Testis (tissue), 5 donors: ENCODE measurements at places on chromosomes 12 and 14. TPM values are rescaled to one million over a fixed set of nuclear protein-coding genes. Genes with fewer than 3 reads are reported as not detected.

- no peak for DNase-seq
Observed at GRCh38 chr12:120455302-120455701, 9.1 kb downstream of the GATC start.

DNA sequence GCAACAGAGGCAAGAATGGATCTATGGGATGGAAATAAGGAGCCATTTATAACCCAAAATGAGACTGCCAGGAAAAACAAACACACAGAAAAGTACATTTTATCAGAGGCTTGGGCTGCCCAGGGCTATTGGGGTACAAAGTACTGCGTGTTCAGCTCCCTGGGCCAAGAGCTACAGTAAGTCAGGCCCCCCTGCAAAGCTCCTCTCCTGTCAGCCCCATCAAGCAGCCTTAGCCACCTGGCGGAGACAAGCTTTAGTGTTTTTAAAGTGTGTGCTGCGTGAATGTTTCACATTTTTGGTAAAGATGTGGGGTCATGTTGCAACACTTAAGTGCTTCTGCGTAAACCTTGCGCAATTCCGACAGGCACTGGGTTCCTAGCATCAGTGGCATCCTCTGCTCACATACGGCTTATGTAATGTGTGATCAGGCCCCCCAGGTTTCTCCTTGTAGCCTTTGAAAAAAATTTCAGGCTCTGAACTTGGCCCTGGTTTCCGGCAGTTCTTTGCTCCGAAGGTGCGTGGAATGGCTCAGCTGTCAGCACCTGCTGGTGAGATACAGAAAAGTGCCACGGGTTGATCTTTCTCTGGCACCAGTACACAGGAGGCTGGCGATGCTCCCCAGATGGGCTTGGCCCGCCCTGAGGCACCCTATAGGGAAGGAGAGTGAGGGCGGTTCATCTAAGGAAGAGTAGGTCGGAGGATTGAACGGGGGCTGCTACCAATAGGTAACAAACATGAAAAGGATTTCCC, 198.7 kb upstream of the EEA1 start:
- DNase-seq, result peak; percentile 83

DNA sequence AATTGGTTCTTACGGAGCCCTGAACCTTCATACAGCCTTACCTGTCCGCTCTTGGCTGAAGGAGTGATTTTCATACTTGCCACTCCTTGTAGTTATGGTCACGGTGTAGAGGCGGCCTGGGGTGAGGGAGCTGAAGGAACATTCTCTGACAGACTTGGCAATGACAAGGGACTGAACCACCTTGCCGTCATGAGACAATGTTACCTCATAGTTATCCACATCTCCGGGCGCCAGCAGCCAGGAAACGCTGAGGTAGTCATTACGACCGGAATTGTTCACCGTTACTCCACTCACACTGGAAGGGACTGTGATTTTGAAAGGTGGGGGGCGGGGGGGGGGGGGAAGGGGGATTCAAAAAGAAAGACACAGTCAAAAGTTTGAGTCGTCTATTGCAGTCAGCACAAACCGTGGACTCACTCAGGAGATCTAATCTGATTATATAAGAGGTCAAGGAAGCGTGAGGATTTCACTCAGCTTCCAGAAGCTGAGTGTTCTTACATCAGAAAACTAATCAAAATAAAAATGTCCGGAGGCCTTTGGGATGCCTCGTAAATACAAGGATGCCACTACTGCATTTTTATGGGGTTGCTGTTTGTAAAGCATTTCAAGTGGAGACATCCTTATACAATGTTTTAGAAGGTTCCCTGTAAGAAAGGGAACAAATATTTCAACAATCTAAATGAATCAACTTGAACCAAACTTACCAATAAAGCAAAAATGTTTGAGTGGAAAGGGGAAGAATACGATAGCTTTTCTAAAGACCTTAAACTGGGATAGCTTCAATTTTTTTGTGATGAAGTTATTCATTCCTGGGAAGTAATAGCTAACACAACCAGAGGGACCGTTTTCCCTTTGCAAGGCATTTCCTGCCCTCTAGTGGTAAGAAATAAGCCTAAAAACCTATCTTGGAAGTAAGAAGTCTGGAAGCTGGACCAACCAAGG, 60.6 kb downstream of the PTPRB start:
- DNase-seq, result peak; percentile 20

- no peak for DNase-seq
Observed at GRCh38 chr14:53536446-53536845, 383.3 kb upstream of the DDHD1 start.

DNA sequence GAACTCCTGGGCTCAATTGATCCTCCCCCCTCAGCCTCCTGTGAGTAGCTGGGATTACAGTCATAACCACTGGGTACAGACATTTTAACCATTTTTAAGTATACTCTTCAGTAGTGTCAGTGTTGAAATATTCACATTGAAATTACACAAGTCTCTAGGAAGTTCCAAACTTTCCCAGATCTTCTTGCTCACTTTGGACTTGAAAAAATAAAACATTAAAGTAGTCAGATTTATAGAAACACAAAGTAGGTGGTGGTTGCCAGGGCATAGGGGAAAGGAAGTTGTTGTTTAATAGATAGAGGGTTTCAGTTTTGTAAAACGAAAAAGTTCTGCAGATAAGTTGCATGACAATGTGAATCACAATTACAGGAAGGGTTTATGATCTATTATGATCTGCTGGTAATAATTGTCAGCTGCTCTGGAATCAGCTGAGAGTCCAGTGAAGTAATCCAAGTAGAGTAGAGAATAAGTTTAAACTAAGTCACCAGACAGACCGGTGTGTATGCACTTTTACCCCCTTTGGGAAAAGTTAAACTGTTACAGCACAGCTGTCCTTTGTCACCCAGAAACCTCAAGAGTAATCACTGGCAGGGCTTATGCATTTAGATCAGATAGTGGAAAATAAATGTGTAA, 27.4 kb downstream of the PCNX1 start:
- no peak for DNase-seq

DNA sequence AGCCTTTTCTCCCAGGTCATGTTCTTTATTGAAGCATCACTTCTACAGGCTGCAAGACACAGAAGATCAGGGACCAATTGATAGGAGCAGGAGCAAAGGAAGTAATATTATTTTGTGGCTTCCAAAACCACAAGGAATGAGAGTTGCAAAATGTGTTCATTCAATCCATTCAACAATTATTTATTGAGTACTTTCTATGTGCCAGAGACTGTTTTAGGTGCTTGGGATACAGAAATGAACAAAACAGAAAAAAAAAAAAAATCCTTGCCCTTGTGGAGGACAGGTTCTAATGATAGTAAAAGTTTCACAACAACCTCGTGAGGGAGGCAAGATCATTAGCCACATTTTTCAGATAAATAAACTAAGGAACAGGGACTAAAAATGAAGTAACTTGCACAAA, 20.1 kb upstream of the DACT1 start:
- DNase-seq, result no peak

GRCh38 chr12:103688376-103689063, 101.4 kb downstream of the STAB2 start:
- no peak for DNase-seq

DNA sequence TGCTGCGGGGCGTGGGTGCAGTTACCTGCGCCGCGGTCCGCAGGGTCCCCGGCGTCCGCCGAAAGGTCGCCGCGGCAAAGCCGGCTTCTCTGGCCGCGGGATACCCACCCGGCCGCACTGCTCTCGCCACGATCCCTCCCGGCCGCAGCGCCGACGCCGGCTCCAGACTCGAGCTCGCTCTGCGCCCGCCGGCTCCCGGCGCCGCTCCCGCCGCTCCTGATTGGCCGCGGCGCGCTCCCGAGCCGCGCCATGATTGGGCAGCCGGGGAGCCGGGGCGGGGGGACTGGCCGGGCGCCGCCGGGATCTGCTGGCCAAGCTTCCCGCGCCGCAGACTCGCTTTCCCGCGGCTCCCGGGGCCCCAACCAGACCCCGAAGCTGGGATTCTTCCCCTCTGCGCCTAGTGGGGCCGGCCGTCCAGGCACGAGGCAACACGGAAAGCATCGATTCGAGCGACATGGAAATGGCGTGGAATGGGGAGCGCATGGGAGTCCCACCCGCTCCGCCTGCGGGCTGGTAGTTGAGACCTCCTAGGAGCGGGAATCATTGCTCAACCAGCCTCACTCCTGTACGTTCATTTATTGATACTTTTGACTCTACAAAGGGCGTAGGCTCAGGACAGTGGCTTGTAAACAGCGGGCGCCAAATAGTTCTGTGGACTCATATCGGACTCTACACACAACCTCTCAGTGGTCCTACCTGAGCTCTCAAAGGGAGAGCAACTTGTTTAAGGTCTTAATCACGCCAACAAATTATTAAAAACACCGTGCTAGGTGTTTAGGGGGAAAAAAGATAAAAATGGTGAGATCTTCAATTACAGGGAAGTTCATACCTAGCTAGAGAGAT, 36.4 kb upstream of the STON2 start:
- DNase-seq, result peak; percentile 81

DNA sequence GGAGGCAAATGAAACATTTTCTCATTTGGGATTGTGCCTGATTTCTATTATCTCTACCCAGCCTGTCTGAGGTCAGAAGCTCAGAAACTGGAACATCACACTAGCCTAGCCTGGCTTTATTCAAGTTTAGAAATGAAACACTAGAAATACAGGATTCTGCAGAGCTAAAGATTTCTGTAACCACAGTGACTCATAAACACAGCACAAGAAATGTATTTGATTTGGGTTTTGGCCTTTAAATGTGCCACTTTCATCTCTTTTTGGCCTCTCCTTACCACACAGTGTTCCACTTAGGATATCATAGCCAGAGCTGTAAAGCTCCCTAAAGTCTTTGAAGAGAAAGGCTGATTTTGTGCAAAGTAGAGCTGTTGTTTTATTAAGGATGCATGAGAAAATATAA, 307.5 kb downstream of the EMP1 start:
- no peak for DNase-seq

- no peak for DNase-seq
Observed at GRCh38 chr12:118436986-118437385, 60.6 kb downstream of the SUDS3 start.

DNA sequence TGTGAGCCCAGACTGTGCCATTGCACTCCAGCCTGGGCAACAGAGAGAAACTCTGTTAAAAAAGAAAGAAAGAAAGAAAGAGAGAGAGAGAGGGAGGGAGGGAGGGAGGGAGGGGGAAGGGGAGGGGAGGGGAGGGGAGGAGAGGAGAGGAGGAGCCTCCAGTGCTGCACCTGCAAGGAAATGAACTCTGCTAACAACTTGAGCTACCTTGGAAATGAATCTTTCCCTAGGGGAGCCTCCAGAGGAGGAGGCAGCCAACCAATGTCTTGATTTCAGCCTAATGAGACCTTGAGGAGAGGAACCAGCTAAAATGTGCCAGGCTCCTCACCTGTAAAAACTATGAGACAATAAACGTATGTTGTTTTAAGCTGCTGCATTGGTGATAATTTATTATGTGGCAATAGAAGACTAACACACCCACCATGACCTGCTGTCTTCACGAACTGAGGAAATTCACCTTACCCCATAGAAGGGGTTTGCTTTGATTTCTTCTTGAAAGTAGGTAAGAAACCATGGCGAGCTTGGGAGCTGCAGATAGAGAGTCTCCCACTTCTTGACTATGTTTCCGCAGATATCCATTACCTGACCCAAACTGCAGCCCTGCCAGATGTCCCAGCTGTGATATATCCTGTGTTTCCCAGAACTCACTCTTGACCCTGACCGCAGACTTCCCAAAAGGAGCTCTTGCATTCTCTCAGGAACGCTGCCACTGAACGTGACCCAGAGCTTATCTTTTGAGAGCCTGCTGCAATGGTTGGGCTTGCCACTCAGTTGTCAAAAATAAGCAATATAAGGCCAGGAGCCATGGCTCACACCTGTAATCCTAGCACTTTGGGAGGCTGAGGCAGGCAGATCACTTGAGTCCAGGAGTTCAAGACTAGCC, 31.5 kb upstream of the TMPO start:
- DNase-seq, result no peak

DNA sequence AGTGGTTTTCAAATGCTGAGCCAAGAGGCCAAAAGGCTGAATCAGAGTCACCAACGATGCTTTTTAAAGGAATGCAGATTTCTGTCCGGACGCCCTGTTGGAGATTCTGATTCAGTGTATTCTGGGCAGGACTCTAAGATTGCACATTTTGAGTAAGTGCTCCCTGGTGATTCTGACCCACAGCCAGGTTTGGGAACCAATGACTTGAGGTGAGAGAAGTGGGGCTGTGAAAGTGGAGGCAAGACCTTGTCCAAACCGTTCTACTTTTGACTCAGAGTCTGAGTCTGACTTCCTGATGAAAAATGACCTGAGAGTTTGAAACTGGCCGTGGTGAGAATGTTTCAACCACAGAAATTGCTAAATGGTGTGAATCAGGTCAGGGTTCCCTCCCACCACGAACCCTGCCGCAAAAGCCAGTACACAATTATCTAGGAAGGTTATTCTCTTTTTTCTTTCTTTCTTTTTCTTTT, 90.2 kb downstream of the NTN4 start:
- no peak for DNase-seq

DNA sequence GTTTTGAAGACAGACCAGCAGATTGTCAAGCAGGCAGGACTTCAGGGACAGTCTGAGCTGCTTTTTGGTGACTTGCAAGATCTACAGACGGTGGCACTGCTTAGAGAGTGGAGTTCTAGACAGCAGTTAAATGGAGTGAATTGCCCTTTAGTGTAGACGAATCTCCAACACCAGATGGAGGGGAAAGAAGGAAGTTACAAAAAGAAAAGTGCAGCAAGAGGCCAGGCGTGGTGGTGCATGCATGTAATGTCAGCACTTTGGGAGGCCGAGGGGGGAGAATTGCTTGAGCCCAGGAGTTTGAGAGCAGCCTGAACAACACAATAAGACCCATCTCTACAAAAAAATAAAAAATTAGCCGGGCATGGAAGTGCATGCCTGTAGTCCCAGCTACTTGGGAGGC, 8.4 kb upstream of the HHIPL1 start:
- DNase-seq, result no peak

DNA sequence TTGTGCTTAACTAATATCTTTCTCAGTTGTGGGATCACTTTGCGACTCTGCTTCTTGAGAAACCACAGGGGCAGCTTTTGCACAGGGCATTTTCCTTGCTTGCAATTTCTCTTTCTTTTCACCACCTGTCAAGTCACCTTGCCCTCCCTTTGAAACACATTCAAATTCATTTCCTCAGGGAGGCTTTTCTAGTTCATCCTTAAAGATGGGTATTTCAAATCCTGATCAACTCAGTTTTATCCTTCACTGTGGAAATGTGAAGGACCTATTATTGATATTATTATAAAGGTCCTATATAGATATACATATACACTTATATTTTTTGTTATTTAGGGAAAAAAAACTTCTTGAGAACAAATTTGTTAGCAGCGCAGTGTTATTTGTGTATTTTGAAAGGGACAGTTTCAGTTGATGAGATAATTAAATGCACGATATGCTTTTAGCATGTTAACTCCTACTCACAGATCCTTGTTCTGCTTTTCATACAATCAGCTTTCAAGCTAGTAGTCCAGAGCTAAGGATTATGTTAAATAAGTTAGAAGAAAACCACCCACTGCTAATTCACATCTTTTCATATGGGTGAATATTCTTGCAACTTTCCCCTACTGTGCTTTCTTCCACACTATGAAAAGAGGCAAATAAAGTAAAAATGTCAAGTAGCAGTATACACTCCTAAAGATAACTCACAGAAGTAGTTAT, 501.4 kb upstream of the RGS6 start:
- DNase-seq, result no peak

GRCh38 chr12:91675401-91675800, 470.2 kb downstream of the BTG1 start:
- DNase-seq, result no peak

Gene TEX22
- 5.2 TPM for total RNA-seq

Gene PRB2
- total RNA-seq, result 0.62 TPM

Gene TUNAR
- total RNA-seq, result 3.9 TPM

Gene FOXJ2
- total RNA-seq, result 29.1 TPM
